ENCODE measurements at places on chromosomes 7 and 10.

DNA sequence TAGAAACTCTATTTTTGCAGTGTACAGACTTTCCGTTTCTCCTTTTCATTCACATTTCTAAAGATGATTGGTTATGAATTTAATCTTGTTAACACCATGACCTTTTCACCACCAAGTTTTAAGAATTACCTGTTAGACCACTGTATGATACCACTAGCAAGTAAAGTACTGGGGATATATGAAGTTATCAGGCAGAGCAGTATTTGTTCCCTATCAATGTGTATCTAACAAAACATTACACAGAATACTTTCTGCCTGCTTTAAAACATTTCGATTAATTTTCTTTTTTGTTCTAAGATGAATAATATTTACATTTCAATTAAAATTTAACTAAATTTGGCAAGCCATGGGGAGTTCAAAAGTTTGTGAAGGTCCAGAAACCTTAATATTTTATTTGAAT lies 49.9 kb upstream of the AHR start:
- no peak for DNase-seq

- DNase-seq: no peak
Observed at GRCh38 chr7:20597339-20597738, 18.1 kb upstream of the ABCB5 start.

- no peak for DNase-seq
Observed at GRCh38 chr7:50393547-50394252, 56.5 kb downstream of the FIGNL1 start.

DNA sequence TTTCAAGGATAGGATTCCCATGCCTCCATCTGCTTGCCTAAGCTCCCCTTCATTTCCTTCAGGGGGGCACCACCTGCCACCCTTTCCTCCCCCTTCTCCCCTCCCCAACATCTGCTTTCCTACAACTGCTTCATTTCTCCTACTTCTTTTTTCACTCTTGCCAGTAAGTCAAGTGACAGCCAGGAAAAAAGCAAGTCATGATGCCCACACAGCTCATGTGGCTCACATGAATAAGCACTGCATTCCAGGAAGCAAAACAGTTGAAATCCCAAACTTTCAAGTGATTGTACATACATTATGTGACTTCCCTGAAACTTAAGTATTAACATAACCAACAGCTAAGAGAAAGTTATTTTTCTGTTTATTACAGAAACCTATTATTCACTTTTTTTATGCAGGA lies 78.6 kb downstream of the TNS3 start:
- peak; percentile 54 for DNase-seq
